ENCODE measurements at places on chromosomes 2 and 18.

GRCh38 chr2:120576509-120577474, 158.9 kb upstream of the GLI2 start:
- DNase-seq, result no peak

DNA sequence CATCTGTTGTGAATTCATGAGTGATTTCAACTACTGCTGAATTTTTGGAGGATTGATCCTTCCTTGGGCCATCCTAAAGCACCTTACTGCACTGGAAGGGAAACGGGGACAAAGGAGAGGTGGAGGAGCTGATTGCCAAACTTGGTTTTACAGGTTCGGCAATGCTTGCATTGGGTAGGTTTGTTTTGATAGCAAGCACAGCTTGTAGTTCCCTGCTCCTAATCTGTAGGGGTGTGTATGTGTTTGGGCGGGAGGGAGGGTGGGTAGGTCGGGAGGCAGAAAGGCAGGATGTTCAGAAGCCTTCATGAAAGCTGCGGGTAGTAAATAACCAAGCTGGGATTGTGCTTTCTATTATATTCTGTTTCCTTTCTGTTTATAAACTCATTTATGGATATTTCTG, 24.6 kb downstream of the PHLPP1 start:
- DNase-seq, result no peak

- DNase-seq, result no peak
Measured at GRCh38 chr2:132937629-132938028, 267.6 kb upstream of the LYPD1 start.

DNA sequence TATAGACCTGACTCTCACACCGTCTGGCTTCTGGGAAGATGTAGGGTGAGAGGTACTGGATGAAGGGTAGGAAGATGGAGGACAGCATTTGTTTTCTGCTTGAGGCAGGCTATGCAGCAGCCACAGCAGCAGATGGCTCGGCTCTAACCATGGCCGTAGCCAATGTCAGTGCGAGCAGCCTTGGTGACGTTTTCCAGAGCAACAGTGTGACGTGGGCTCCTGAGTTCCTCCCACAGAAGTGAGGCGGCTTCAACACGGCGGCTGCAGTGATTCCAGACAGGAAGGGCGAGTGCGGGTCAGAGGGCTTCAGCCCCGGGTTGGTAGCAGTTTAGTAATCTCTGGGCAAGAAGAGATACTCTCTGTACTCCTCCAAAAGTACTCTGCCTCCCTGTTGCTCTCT, 133.0 kb upstream of the MYT1L start:
- no peak for DNase-seq

DNA sequence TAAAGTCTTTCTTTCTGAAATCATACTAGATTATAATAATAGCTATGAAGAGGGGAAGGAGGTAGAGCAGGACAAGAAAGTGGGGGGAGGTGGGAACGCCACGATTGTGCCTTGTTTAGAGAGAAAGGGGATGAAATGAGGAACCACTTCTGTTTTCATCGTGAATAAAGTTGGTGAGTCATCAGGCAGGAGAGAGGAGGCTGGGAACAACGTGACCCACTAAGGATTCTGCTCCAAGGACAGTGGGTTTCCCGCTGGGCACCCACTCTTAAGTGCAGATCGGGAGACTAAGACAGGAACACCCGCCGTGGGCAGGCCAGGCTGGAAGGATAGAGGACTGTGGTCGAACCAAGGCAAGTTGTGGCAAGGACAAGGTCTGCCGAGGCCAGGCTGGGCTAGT, 158.2 kb downstream of the L3MBTL4 start:
- no peak for DNase-seq
